ENCODE measurements at places on chromosomes 1 and 21.

DNA sequence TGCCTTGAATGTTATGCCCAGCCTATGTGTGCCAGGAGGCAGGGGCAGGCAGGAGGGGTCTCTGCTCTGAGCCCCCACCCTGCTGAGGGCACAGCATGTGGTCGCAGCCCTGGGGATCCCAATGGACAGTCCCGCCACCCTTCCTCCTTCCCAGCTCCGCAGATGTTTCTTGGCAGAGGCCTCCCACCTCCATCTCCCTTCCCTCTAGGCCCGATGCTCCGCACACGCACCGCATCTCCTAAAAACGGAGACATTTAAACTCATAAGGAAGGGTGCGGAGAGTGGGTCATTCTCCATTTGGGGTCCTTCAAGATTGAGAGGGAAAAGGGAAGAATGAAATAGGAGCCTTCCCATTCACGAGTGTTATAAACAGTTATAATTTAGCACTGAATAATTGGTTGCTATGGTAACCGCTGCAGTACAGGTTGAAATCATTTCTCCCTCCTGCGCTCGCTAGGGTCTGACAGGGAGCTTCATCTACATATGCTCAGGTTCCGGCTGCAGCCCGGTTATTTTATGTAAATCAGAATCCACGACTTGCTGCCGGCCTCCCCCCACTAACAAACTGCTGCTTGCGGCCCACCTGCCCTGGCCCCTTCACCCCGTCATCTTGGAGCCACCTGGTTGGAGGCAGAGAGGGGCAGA lies 16.0 kb downstream of the CHD5 start:
- DNase-seq, result no peak

DNA sequence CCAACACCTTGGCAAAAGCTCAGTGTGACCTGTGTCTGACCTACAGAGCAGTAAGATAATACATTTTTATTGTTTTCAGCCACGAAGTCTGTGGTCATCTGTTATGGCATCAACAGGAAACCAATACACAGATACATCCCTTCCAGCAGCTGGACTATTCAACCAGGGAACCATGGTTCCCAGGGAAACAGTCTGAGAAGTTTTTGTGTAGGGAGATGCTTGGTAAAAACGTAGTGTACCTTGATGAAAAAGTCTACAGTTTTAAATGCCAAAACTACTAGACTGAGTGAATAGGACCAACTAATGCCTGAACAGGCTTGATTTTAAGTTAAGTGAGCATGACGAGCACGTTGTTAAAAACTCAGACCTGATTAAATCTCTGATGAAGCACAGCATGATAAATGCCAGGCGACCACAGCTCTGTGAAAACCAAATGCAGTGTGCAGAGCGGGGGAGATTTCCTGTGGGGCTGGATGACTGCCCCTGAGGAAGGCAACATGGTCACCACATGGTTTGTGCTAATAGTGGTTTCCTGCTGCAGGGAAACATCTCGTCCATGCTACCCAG lies 228.9 kb downstream of the TNR start:
- DNase-seq, result no peak

DNA sequence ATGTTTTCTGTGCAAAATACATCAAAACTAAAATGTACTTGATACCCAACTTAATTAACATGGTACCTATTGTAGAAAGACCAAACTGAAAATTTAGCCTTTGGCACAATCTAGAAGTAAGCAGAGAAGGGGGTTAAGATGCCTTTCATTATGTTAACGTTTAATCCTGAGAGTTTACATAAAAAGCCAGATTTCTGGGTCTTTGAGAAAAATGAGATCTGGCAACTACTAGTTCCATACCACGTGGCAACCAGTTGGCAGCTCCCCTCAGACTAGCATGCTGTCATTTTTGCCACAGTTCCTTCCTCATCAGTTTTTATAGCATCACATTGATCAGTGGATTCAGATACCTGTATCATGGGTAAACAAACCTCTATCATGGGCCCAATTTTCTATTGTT lies 1.5 kb downstream of the RO60 start:
- DNase-seq, result no peak

DNA sequence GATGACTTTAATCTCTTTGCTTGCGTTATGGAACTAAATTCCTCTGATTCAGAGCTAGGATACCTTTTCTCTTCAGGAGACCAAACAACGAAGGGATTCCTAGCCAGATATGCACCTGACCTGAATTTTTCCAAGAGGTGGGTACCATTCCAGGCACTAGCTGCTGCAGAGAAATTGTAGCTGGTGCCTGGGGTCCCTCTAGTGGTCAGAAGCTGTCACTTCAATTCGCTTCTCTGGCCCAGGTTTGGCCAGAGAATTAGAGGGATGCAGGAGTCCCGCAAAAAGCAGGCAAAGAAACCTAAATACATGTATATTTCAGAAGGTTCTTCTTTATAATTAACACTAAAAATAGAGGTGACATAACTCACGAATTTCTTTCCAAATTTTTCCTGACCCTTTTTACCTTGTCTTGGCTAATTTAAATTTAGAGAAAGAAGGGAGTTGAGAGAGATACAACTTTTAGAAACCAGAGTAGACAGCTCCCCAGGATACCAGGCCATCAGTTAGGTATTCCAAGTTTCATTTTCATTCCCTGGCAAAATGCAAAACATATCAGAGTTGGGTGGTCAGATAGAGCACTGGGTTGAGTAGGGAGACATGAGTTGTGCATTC lies 9.6 kb downstream of the ACKR1 start:
- DNase-seq, result no peak

- peak; percentile 67 for DNase-seq
These were observed 996 bp upstream of the TMEM51 start for GRCh38 chr1:15152318-15153183.

DNA sequence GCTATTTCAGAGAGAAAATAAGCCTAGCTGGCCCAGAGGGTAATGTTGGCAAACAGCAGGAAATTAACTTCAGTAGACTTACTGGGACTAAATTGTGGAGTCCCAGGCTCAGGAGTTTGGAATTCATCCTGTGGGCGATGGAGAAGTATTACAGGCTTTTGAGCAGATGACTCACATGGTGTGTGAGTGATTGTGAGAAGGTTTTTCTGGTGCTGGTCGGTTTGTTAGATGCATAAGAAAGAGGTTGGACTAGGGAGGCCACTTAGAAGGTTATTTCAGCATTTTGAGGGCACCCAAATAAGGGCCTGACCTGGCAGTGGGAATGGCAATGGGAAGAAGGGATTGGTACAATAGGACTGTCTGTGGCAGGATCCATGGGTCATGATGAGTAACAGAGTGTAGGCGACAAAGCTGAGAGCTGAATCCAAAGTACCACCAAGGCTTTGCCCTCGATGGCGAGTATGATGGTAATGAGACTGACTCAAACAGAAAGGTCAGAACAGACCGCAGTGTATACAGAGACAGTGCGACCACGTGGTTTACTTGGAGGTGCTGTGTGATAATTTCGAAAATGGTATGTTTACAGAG lies 69.2 kb upstream of the KIF26B start:
- DNase-seq, result peak; percentile 87

DNA sequence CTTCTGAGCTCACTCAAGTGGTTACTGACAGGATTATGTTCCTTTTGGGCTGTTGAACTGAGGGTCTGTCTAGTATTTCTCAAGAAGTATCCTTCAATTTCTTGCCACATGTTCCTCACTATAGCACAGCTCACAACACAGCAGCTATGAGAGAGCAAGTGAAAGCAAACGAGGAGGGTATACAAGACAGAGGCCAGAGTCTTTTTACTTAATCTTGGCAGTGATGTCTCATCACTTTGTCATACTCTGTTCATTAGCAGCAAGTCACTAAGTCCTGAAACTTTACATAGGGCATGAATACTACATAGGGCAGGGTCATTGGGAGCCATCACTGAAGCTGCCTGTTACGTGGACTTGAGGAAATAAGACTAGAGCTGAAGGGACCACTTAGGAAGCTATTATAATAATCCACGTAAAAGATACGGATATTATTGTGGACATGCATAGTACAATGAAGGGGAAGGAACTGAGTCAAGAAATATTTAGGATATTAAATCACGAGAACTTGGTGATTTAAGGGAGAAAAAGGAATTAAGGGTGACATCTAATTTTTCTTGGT lies 63.7 kb downstream of the SLC30A7 start:
- DNase-seq, result no peak

GRCh38 chr1:243587823-243588560 lies 262.1 kb downstream of the AKT3 start:
- DNase-seq, result no peak

- DNase-seq, result no peak
These were observed 10.7 kb upstream of the GPR25 start for GRCh38 chr1:200861937-200862647.

DNA sequence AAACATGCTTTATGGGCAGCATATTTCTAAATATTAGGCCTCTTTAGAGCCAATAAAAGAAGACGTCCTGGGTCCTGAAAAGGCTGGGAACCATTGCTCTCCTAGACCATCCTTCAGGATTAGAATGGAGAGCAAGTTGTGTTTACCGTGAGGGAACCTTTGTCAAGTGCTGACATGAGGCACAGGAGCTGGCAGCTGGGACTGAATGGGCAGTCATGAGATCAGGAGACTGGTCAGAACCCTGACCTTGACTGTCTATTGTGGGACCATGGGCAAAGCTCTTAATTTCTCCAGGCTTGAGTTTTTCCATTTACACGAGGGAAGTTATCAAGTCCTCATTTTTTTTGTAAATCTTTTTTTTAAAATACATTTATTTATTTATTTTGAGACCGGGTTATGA lies 5.2 kb downstream of the PFKFB2 start:
- DNase-seq, result no peak

- no peak for DNase-seq
These were observed 7.7 kb downstream of the SHISAL2A start for GRCh38 chr1:52640697-52641096.

DNA sequence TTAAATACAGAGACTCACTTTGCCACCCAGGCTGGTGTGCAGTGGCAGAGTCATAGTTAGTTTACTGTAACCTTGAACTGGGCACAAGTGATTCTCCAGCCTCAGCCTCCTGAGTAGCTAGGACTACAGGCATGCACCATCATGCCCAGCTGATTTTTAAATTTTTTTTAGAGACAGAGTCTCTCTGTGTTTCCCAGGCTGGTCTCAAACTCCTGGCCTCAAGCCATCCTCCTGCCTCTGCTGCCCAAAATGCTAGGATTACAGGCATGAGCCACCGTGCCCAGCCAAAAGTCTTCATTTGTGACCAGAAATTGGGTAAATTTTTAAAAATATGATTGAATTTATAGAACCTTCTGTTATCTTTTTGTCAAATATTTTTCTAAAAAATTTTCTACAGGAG lies 17.9 kb upstream of the TARS2 start:
- no peak for DNase-seq

GRCh38 chr1:75172556-75172955 lies 38.4 kb downstream of the LHX8 start:
- DNase-seq, result no peak

All from HS-5 (cell line).